ENCODE measurements at places on chromosomes 5 and 9. TPM values are rescaled to one million over a fixed set of nuclear protein-coding genes. Genes with fewer than 3 reads are reported as not detected.

DNA sequence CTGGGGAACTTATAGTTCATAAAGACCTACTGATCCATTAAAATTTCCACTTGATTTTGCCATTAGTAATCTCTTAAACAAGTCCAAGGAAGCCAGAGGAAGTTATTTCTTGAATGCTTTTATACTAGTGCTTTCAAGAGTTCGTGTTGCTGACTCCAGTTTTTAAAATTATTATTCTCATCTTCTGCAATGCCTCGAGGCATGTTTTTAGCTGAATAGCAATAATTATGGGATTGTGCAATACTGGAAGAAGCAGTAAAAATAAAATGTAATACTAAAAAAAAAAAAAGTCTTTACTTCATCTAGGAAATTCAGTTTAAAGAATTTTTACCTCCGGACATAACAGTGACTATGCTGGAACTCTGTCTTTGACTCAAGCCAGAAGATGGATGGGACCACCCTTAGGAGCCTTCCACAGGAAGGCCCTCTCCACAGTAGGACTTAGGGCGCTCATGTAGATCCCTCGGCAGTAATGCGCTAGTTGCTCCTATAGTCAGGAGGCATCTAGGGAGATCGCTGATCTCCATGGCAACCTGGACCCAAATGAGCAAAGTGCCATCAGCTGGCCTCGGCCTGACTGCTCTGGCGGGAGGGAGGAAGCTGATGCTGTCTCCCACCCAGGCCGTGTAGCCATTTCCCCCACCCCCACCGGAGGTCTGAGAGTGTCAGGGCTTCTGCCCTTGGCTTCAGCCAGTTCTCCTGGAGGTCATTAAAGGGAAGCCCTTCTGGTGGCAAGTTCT lies 56.7 kb downstream of the DAPK1 start:
- no peaks in the 10 kb centered on the region for H3K27me3 ChIP-seq
- no peak overlapping the region for H3K27ac ChIP-seq
- H3K4me1 ChIP-seq: no peaks in the 10 kb centered on the region
- H3K36me3 ChIP-seq: no peaks in the 10 kb centered on the region
- no peak overlapping the region for H3K4me3 ChIP-seq
- DNase-seq: no peak

The SARDH gene
- 0.13 TPM for total RNA-seq

GRCh38 chr5:173745123-173745522 lies 128.7 kb upstream of the BOD1 start:
- no peaks in the 10 kb centered on the region for H3K4me1 ChIP-seq
- no peak overlapping the region for H3K27ac ChIP-seq
- DNase-seq: no peak
- H3K4me3 ChIP-seq: no peak overlapping the region

The AIF1L gene
- 6.0 TPM for total RNA-seq

The ANKRD18B gene
- 7.3 TPM for total RNA-seq

The CCL27 gene
- total RNA-seq: 0.95 TPM

DNA sequence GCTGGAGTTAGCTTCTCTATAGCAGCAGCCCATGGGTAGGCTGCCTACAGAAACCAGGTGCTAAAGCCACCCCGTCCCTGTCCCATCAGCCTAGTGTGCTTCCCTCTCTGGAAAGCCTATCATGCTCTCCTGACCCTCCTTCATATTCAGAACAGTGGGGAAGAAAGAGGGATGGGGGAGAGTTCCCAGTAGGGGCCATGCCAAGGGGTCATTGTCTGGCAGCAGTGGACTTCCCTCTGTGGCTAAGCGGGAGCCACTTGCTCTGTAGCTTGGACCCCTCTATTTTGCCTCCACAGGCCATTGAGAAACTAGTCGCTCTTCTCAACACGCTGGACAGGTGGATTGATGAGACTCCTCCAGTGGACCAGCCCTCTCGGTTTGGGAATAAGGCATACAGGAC lies 17.5 kb downstream of the PTPA start:
- H3K4me3 ChIP-seq: no peak overlapping the region
- no peaks in the 10 kb centered on the region for H3K27me3 ChIP-seq
- H3K36me3 ChIP-seq: no peaks in the 10 kb centered on the region
- no peak for DNase-seq
- no peak overlapping the region for H3K27ac ChIP-seq

The EPB41L4A gene
- total RNA-seq: 0.87 TPM

- H3K36me3 ChIP-seq: no peaks in the 10 kb centered on the region
- DNase-seq: no peak
- no peaks in the 10 kb centered on the region for H3K27me3 ChIP-seq
- H3K4me3 ChIP-seq: no peak overlapping the region
- H3K27ac ChIP-seq: peak overlapping the region; percentile 15
Observed at GRCh38 chr5:10304932-10305331, 2.8 kb downstream of the CMBL start.

- H3K4me3 ChIP-seq: no peak overlapping the region
- H3K4me1 ChIP-seq: no peaks in the 10 kb centered on the region
- no peak overlapping the region for H3K27ac ChIP-seq
- no peaks in the 10 kb centered on the region for H3K36me3 ChIP-seq
- no peaks in the 10 kb centered on the region for H3K27me3 ChIP-seq
Observed at GRCh38 chr9:113650207-113651131, 186.9 kb downstream of the RGS3 start.

The LTC4S gene
- 0.69 TPM for total RNA-seq

GRCh38 chr9:96460470-96460869 lies 10.5 kb downstream of the HABP4 start:
- no peaks in the 10 kb centered on the region for H3K4me1 ChIP-seq
- H3K27me3 ChIP-seq: no peaks in the 10 kb centered on the region
- no peak overlapping the region for H3K27ac ChIP-seq

- no peak for DNase-seq
- peaks cover 3% of the 10 kb centered on the region for H3K4me1 ChIP-seq
- no peak overlapping the region for H3K4me3 ChIP-seq
- H3K27ac ChIP-seq: no peak overlapping the region
- no peaks in the 10 kb centered on the region for H3K36me3 ChIP-seq
Observed at GRCh38 chr5:138271281-138271680, 3.1 kb downstream of the GFRA3 start.

DNA sequence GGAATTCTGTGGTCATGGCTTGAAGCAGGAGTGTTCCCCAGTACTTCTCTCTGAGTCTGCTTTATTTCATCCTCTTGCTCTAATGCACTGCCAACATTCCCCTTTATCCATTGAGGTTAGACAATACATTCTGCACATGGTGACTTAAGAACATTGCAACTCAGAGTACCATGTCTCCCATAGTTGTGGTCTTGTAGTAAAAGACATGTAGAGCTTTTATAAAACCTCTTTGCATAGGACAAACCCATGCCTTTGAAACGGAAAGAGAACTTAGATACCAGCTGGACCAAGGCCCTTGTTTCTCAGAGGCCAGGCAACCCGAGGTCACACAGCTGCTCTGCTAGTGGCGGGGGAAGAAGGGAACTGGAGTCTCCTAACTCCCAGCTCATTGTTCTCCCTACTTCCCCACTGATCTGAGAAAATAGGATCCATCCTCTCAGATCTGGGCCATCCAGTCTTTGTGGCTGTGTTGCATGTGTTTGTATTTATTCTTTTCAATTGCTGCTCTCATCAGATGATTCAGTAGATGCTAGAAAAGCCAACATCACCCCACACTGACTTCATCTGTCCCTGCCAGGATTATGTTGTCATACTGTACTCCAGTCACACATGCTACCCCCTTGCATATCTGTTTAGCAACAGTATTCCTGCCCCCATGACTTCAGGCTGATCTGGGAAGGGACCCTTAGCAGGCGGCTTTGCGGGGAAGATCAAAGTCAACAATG lies 236.9 kb downstream of the SAXO1 start:
- H3K36me3 ChIP-seq: no peaks in the 10 kb centered on the region
- H3K27ac ChIP-seq: no peak overlapping the region
- no peaks in the 10 kb centered on the region for H3K27me3 ChIP-seq
- DNase-seq: no peak

The CBY3 gene
- total RNA-seq: 0.39 TPM

DNA sequence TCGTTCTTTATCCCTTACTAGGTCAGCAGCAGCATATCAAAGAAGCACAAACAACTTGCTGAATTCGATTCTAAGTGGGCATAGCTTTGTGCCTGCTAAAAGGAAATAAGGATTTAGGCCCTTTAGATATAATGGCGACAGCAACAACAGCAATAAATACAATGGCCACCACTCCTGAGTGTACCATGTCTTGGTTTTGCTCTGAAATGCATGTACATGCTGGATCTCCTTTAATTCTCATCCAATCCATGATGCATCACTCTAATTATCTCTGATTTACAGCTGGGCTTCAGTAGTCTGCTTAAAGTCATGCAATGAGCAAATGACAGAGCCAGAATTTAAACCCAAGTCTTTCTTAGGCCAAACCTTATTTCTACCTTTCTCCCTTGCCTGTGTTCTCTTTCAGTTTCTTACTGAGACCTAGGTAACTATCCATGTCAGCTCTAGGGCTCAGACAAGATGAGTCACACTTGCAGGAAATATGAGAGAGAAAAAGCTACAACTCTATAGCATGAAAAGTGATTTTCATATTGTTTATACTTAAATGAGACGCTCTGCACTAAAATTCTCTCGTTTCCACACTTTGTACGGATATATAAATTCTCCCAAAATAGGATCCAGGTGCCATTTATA lies 111.8 kb downstream of the HMHB1 start:
- DNase-seq: no peak
- no peaks in the 10 kb centered on the region for H3K4me1 ChIP-seq
- H3K4me3 ChIP-seq: no peak overlapping the region
- no peaks in the 10 kb centered on the region for H3K36me3 ChIP-seq
- no peaks in the 10 kb centered on the region for H3K27me3 ChIP-seq

The CTXN3 gene
- total RNA-seq: not detected

DNA sequence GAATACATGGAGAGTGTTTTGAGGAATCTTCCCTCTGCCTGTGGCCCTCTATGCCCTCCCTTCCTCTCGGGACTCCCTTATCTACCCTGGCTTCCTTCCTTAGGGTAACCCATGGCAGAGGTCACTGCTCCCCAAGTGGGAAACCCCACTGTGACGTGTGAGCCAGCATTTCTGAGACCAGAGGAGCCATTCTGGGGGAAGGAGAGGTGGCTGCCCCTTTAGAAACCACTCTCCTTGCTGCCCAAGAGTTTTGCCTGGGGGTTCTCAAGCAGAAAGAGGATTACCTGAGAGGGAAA lies 23.1 kb downstream of the CCNJL start:
- DNase-seq: no peak
- H3K27ac ChIP-seq: peak overlapping the region; percentile 13
- no peaks in the 10 kb centered on the region for H3K27me3 ChIP-seq
- H3K36me3 ChIP-seq: no peaks in the 10 kb centered on the region
- H3K4me3 ChIP-seq: no peak overlapping the region

The ORM2 gene
- 0.77 TPM for total RNA-seq

The SHOC1 gene
- total RNA-seq: 0.10 TPM

The RNF224 gene
- 0.15 TPM for total RNA-seq

The STING1 gene
- total RNA-seq: 22.8 TPM

The CNTNAP3B gene
- 8.1 TPM for total RNA-seq

The CCDC152 gene
- not detected for total RNA-seq

DNA sequence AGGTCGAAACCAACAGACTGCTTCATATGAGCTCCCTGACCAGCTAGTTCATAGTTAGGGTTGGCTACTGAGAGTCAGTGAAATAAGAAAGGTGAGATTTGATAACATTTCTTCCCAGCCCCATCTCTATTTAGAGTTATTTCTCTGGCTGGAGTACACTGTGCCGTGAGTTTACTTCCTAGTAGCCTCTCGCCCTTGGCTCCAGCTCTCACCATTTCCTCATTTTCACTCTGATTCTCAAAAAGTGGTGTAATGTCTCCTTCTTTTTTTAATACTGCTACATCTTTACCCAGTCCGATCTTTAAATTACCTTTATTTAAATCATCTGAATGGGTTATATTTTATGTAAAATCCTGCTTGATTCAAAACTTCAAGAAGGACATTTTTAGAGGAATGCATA lies 100.4 kb upstream of the FAM174A start:
- H3K4me1 ChIP-seq: no peaks in the 10 kb centered on the region
- DNase-seq: no peak
- H3K4me3 ChIP-seq: no peak overlapping the region
- no peaks in the 10 kb centered on the region for H3K36me3 ChIP-seq
- no peaks in the 10 kb centered on the region for H3K27me3 ChIP-seq

The CANX gene
- 707 TPM for total RNA-seq

DNA sequence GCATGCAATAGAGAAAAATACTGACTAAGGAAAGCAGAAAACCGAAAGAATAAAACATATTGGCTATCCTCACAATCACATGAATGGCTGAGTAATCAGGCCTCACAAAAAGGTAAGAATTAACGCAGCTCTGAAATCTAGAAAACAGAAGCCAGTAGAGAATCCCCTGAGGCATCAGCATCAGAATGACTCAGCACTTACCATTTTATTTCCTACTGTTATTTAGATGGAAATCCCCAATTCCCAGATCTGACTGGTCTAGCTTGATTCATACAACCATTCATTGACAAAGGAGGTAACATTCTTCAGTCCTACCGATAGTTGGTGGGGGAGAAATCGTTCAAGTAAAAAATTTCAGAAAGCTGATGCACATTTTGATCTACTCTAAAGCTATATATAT lies 1408.4 kb upstream of the WWC1 start:
- no peaks in the 10 kb centered on the region for H3K36me3 ChIP-seq
- no peaks in the 10 kb centered on the region for H3K27me3 ChIP-seq
- no peak overlapping the region for H3K4me3 ChIP-seq

- no peak overlapping the region for H3K27ac ChIP-seq
- H3K27me3 ChIP-seq: peaks cover 20% of the 10 kb centered on the region
- H3K4me1 ChIP-seq: no peaks in the 10 kb centered on the region
- DNase-seq: no peak
- no peaks in the 10 kb centered on the region for H3K36me3 ChIP-seq
- no peak overlapping the region for H3K4me3 ChIP-seq
Observed at GRCh38 chr5:71703941-71704340, 15.1 kb upstream of the CARTPT start.

The IL17B gene
- total RNA-seq: not detected

- no peaks in the 10 kb centered on the region for H3K4me1 ChIP-seq
- DNase-seq: no peak
- H3K4me3 ChIP-seq: no peak overlapping the region
- H3K36me3 ChIP-seq: no peaks in the 10 kb centered on the region
Observed at GRCh38 chr5:124342584-124342983, 403.9 kb downstream of the ZNF608 start.

The PCDHB14 gene
- 0.80 TPM for total RNA-seq

The SLCO6A1 gene
- not detected for total RNA-seq

The CCL19 gene
- not detected for total RNA-seq

- no peaks in the 10 kb centered on the region for H3K27me3 ChIP-seq
- H3K4me1 ChIP-seq: no peaks in the 10 kb centered on the region
- no peak overlapping the region for H3K4me3 ChIP-seq
- H3K27ac ChIP-seq: no peak overlapping the region
Observed at GRCh38 chr5:171710451-171711024, 75.1 kb upstream of the SMIM23 start.

The PDGFRB gene
- 1.8 TPM for total RNA-seq

GRCh38 chr9:122370303-122370702 lies 521 bp upstream of the PTGS1 start:
- no peaks in the 10 kb centered on the region for H3K4me1 ChIP-seq
- no peak for DNase-seq
- peak overlapping the region; percentile 39 for H3K27ac ChIP-seq
- H3K36me3 ChIP-seq: no peaks in the 10 kb centered on the region

The CHSY3 gene
- total RNA-seq: not detected
